ENCODE measurements at places on chromosomes 2 and 18.

GRCh38 chr2:214395040-214395439 is 15.8 kb upstream of the VWC2L start:
- DNase-seq: no peak

GRCh38 chr2:64489081-64489751 is 34.9 kb upstream of the AFTPH start:
- DNase-seq: no peak

- peak; percentile 2 for DNase-seq
These were observed 871.8 kb downstream of the SUCLG1 start for GRCh38 chr2:83587309-83587708.

- DNase-seq: peak; percentile 82
These were observed 796 bp upstream of the DYSF start for GRCh38 chr2:71452565-71452964.

DNA sequence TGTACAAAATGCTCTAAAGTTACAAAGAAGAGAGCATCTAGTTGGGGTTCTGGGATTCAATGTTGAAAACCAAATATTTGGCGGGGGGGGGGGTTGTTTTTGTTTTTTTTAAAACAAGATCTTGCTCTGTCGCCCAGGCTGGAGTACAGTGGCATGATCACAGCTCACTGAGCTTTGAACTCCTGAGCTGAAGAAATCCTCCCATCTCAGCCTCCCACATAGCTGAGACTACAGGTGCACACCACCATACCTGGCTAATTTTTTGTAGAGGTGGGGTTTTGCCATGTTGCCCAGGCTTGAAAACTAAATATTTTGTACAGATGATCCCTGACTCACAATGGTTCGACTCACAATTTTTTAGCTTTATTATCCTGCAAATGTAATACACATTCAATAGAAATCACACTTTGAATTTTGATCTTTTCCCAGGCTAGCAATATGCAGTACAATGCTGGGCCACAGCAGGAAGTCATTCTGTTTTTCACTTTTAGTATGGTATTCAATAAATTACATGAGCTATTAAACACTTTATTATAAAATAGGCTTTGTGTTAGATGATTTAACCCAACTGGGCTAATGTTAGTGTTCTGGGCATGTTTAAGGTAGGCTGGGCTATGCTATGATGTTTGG is 7.6 kb downstream of the BARD1 start:
- no peak for DNase-seq

GRCh38 chr2:135663148-135663700 is 78.4 kb upstream of the UBXN4 start:
- DNase-seq: no peak

DNA sequence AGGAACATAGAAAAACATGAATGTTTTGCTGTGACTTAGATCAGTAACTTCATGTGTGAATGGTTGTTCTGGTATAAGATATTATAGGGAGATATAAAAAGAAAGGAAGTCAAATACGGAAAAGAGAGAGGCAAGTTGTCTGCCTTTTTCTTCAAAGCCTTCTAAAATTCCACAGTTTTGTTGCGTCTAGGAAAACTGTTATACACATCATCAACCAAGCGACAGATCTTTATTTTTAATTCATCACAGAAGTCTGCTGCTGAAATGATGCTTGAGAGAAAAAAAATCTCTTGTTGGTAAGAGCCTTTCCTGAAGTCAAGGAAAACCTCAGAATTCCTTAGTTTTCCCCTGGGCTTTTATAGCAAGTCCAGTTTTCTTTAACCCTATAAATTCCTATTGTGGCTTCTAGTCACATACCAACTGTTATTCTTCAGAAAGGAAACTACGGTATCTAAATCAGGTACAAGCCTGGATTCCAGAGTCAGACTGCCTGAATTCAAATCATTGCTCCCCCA is 36.3 kb upstream of the TANC1 start:
- no peak for DNase-seq

DNA sequence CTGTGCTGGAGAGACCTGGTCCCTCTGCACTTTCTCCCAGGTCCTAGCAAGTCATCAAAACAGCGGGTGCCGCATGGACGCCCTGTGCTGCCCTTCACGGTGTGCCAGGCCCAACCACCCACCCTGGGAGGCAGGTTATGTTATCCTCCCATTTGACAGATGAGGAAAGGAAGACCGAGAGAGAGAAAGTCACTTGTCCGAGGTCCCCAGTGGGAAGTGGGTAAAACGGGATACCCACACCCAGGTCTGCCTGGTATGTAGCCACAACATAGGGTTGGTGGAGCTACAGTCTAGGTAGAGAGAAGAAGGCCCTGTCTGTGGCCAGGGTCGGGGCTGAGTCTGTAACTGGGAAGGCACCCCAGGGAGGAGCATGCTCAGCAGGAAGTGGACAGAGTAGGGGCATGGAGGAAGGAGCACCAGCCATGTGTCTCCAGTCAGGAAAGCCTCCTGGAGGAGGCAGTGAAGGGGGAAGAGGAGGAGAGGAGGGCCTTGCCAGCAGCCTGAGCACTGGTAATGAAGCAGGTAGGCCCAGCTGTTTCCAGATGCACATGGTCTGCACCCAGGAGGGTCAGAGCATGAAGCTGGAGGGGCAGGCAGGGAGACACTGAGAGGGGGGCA is 98.4 kb downstream of the ZFP36L2 start:
- no peak for DNase-seq

- DNase-seq: no peak
These were observed 72.3 kb downstream of the SMAD7 start for GRCh38 chr18:48878471-48878870.

- DNase-seq: peak; percentile 95
These were observed 166.6 kb downstream of the TNS1 start for GRCh38 chr2:217835931-217836891.

DNA sequence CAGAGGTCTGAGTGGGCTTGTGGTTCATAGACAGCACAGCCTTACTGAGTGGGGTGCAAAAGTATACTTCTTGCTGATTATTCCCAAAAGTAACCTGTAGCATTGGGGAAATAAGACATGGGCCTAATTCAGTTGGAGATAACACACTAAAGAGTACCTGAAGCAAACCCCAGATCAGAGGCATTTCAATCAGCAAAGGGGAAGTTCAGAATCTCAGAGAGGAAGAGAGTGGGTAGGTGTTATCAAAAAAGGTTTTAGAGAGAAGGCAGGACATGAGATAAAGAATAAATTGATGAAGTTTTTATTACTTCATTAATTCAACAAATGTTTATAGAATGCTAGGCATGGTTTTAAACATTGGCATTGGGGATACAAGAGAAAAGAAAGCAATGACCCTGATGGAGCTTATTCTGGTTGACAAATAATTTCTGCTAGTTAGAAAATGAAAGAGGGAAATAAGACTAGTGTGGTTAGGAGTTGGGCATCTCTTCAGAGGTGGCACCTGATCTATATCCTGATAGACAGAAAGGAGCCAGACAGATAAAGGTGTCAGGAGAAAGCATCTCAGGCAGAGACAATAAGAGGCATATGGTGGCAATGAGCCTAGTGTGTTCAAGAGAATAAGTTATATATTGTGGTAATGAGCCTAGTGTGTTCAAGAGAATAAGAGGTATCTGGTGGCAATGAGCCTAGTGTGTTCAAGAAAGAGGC is 153.8 kb upstream of the SETBP1 start:
- no peak for DNase-seq

- no peak for DNase-seq
These were observed 374.2 kb upstream of the ID2 start for GRCh38 chr2:8307606-8308180.

GRCh38 chr2:176234156-176234555 is 35.1 kb upstream of the MTX2 start:
- DNase-seq: no peak

DNA sequence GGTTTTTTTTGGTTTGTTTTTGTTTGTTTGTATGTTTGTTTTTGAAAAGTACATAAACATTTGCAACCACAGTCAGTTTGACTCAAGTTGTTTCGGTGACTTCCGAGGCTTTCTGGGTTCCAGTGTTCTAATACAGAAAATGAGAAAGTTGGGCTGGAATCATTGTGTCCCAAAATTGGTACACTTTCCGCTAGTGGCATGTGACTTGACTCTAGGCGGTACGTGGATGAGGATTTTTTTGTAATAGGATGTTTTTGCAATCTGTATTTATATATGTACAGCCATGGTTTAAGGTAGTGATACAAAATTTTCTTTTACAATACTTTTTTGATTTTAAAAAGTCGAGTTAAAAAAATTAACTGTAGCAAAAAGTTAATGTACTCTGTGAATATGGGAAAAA is 1.7 kb downstream of the MFF start:
- DNase-seq: no peak

- no peak for DNase-seq
These were observed 337.8 kb downstream of the ARHGAP15 start for GRCh38 chr2:143467011-143467410.

DNA sequence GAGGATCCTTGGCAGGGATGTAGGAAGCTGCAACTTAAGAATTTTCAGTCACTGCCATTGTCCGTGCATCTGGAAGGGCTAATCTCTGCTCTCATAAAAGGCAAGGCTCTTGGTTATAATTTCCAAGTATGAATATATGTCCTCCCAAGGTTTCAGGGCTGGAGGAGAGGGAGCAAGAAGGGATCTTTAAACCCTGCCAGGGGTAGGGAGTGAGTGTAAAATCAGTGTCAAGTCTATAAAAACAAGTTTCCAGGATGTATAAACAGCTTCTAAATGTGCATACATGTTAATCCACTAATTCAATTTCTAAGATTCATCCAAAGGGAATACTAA is 110.2 kb upstream of the CYRIA start:
- no peak for DNase-seq

DNA sequence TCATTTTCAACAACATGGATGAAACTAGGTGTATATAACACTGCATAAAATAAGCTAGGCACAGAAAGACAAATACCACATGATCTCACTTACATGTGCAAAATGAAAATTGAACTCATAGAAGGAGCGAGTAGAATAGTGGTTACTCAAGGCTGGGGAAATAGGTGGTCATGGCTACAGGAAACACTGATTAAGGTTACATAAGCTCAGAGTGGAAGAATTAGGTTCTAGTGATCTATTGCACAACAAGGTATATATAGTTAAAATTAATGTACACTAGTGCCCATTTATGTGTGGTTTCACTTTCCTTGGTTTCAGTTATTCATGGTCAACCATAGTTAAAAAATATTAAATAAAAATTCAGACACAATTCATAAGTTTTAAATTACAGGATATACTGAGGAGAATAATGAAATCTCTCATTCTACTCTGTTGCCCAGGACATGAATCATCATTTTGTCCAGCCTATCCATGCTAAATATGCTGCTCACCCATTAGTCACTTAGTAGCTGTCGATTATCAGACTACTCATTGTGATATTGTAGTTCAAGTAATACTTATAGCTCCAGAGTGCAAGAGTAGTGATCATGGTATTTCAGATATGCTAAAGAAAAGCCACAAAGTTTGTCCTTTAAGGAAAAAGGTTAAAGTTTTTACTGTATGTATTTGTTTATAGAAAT is 1530.9 kb upstream of the LRRTM1 start:
- DNase-seq: no peak

GRCh38 chr18:63454497-63454896 is 22.3 kb upstream of the SERPINB5 start:
- no peak for DNase-seq

DNA sequence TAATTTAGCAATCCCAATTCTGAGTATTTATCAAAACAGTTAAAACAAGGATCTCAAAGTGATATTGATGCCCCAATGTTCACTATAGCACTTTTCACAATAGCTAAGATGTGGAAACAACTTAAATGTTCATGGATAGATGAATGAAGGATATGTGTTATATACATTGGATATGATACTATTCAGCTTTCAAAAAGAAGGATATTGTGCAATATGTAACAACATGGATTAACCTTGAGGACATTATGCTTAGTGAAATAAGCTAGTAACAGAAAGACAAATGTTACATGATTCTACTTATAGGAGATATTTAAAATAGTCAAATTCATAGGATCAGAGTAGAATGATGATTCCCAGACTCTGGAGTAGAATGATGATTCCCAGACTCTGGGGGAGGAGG is 78.0 kb downstream of the INSIG2 start:
- DNase-seq: no peak

- DNase-seq: peak; percentile 93
These were observed 18.9 kb downstream of the TTR start for GRCh38 chr18:31610286-31611205.

DNA sequence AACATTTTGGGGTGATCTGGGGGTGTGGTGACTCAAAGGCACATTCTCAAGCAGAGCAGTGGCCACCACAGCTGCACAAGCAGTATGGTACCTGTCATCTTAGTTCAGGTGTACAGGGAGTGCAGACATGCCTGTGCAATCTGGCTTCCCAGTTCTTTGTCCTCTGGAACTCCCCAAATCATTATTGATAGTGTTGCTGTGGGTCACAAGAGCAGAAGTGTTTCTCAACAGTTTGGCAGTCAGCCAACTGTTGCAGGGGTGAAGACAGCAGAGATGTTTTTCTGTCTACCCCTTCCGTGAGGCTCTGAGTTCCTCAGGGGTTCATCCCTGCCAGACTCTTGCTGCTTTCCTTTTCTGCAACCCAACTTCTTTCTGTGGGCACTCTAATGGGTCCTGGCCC is 206.5 kb upstream of the ZSWIM2 start:
- no peak for DNase-seq

- no peak for DNase-seq
These were observed 159.4 kb downstream of the CCDC148 start for GRCh38 chr2:158297120-158297519.

GRCh38 chr2:97695744-97696143 is 17.6 kb upstream of the ZAP70 start:
- no peak for DNase-seq

- no peak for DNase-seq
These were observed 138.7 kb downstream of the PRKCE start for GRCh38 chr2:45789961-45790723.

- peak; percentile 87 for DNase-seq
These were observed 48.3 kb downstream of the ALPK2 start for GRCh38 chr18:58580623-58581022.

DNA sequence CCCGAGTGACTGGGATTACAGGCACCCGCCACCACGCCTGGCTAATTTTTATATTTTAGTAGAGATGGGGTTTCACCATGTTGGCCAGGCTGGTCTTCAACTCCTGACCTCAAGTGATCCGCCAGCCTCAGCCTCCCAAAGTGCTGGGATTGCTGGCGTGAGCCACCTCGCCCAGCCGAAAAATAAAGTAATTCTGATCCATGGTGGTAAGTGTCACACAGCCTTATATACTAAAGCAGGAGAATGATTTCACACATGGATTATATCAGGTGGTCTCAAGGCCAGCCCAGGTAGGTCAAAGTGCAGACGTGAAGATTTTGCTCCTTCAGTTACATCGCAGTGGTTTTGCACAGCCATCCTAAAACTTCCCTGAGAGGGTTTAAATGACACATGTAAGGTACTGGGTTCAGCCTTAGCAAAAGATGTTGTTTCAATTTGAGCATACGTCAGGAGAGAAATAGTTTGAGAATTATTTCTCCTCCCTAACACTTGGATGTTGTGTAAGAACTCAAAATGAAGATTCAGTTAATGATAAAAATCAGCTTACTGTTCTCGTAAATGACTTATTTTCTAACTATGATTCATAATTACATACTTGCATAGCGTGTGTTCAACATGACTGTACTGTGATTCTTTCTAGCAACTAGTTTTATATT is 93.0 kb upstream of the SLC39A10 start:
- DNase-seq: no peak

GRCh38 chr2:101883860-101884259 is 107.9 kb upstream of the IL1R2 start:
- peak; percentile 45 for DNase-seq

- DNase-seq: no peak
These were observed 54.5 kb downstream of the MEMO1 start for GRCh38 chr2:31956312-31956711.

- DNase-seq: no peak
These were observed 72.6 kb upstream of the DAPL1 start for GRCh38 chr2:158722266-158723105.

GRCh38 chr2:233470011-233470687 is 96.4 kb downstream of the USP40 start:
- no peak for DNase-seq

- DNase-seq: peak; percentile 99
These were observed 55.0 kb downstream of the PKDCC start for GRCh38 chr2:42102591-42103450.
